ENCODE measurements at places on chromosomes 5 and 9.

GRCh38 chr5:5342784-5343183 is 79.7 kb upstream of the ICE1 start:
- DNase-seq: no peak

DNA sequence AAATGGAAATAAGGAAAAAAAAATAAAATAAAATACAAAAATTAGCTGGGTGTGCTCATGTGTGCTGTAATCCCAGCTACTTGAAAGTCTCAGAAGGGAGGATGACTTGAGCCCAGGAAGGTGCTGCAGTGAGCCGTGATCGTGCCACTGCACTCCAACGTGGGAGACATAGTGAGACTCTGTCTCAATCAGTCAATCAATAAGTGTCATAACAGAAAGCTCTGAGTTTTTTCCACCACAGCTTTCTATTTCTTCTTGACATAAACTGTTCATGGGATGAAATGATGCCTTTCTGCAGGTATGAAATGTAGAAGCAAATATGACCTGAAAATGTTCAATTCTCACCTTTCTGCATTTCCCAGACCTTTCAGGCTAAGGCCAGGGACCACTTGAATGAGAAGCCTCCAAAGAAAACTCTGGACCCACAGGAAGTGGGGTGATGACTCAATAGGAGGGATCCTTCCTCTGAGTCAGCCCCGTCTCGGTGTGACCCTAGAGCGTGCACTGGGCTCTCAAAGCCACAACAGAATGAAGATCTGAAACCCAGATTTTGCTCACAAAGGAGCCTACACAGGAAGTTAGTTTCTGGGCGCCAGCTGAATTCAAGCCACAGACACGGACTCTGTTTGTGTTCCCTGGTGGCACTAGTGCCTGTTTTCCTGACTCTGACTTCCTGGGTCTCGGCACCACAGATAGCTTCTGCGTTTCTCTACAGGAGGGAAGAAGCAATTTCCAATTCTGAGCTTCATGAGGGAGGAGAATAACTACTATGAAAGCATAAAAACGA is 62.0 kb downstream of the ANKH start:
- peak; percentile 34 for DNase-seq

- no peak for DNase-seq
Observed at GRCh38 chr5:74386571-74387334, 253.8 kb downstream of the ENC1 start.

DNA sequence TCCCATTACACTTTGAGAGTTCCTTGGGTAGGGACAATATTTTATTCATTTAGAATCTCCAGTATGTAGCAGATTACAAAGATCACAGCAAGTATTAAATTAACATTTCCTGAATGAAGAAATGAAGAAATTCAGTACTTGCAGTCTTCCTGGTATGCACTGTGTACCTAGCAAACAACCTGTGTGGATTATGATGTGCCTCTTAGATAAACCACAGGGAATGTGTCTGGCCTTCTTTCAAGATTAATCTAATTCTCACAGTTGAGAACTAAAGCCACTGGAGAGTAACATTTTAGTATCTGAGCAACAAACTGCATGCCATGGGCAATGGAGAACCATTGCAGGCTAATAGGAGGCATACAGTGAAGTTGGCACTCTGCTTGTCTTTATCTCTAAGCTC is 199.4 kb downstream of the AP3B1 start:
- no peak for DNase-seq

GRCh38 chr5:10432059-10433008 is 9.3 kb upstream of the ROPN1L start:
- no peak for DNase-seq

DNA sequence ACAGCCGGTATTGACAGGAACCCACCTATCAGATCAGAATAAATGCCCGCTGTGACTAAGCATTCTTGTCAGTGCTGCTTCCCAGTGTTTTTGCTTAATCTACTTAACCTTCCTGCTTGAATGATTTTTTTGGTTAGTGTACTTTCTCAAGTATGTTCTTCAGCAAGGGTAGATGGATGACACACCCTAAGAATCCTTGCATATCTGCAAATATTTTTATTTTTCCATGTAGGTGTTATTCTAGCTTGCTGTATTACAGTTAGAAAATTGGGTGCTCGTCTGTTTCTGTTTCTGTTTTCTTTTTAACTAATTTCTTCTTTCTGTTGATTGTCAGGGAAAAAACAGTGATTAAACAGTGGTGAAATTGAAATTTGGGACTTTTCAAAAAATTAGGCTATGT is 64.5 kb downstream of the SEC61B start:
- no peak for DNase-seq

- no peak for DNase-seq
Observed at GRCh38 chr5:6585939-6586646, 46.8 kb downstream of the NSUN2 start.

DNA sequence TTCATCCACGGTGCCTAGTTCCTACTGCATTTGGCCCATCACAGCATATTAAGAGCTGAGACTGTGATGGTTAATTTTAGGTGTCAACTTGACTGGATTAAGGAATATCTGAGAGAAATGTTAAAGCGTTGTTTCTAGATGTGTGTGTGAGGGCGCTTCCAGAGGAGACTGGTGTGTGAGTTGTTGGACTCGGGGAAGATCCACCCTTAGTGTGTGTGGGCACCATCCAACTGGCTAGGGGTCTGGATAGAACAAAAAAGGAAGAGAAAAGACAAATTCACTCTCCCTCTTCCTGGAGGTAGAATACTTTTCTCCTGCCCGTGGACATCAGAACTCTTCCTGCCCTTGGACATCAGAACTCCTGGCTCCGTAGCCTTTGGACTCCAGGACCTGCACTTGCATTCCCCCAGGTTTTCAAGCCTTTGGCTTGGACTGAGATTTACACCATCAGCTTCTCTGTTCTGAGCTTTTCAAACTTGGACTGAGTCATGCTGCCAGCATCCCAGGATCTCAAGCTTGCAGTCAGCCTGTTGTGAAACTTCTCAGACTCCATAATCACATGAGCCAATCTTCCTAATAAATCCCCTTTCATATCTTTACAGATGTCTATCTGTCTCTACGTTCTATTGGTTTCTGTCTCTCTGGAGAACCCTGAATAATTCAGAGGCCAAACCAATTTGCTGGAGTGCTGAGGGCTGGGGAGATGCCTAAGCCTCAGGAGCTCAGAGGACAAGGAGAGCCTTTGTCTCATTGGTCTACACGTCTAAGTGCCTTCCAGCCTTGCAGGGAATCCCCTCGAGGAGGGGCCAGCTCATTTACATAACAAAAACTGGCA is 164.5 kb downstream of the DCP2 start:
- no peak for DNase-seq

DNA sequence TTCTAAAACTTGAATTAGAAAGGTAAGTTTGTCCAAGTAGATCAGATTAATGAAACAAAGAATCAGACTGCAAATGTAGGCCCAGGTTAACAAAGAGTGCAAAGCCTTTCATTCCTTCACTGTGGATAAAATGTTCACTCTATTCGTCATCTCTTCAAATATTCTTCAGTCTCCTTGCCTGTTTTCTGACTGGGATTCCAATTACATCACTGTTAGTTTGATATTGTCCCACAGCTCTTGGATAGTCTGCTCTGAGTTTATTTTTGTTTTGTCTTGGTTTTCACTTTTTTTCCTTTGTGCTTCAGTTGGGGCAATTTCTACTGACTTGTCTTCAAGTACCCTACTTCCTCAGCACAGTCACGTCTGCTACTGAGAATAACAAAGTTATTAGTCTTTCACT is 38.5 kb upstream of the GZMA start:
- no peak for DNase-seq

- DNase-seq: no peak
Observed at GRCh38 chr9:70578720-70579119, 164.3 kb upstream of the KLF9 start.

DNA sequence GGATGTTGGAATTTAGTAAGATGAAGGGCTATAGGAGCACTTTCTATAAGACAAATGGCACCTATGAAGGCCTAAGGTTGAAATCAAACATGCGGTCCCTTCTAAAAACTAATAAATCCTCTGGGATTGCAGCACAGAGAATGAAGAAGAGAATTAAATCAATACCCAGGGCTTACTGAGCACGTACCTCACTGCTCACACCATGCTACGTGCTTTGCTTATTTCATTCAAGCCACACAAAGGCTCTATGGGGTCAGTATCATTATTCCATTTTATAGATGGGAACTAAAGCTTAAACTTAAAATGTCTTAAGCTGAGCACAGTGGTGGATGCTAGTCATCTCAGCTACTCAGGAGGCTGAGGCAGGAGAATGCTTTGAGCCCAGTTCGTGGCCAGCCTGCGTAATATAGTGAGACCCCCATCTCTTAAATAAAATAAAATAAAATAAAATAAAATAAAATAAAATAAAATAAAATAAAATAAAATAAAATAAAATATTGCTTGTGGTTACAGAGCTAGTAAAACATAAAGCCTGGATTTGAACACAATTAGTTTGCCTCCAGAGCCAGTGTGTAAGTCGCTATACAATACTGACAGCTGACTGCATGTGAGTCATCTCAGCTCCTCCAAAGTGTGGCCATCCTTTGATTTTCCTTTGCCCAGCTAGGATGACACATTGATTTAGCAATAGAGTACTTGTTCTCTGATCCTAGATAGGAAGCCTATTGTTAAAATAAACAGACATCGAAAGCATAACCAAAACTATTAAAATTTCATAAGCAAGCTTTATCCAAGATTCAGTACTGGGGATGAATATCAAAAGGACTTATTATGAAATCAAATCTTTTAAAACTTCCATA is 20.9 kb upstream of the DPYSL3 start:
- DNase-seq: no peak

- no peak for DNase-seq
Observed at GRCh38 chr5:142958944-142959682, 188.9 kb downstream of the ARHGAP26 start.

DNA sequence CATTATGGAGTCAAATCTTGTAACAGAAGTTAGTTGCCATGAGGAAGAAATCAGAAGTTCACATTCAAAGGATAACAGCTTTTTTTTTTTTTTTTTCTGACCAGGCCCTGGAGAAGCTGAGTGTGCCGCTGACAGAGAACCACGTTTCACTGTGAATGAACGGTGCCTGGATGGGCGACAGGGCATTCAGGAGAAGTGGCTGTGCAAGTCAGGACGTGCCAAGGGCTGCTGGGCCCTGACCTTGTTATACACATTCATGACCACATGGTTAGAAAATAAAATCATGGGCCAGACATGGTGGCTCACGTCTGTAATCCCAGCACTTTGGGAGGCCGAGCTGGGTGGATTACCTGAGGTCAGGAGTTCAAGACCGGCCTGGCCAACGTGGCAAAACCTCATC is 91.6 kb downstream of the ANKH start:
- no peak for DNase-seq

DNA sequence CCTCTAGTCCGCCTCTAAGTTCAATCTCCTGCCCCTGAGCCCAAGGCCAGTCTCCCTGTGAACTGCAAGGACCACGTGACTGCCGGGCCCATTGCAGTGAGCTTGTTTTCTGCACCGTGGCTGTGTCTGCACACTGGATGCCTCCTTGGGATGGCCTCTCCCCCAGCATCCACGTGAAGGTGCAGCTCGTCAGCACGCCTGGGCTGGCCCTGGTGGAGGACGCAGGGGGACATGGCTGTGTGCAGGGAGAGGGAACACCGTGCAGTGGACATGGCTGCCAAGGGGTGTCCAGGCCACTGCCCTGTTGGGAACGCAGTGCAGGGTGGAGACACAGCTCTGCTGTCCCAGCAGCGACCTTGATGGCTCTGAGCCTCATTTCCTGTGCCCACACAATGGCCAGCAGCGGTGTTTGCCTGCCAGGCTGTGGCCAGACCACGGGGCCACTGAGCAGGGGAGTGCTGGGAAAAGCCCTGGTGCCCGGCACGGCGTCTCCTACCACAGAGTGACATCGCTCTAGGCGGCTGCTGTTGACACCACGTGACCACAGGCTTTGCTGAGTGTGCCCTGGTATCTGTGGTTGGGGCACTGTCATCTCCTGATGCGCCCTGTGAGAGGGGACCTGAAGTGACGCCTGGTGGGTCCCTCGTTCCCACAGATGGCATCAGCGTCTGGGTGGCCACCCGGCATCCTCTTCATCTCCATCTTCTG is 26.9 kb upstream of the EXOC3 start:
- DNase-seq: no peak

- DNase-seq: no peak
Observed at GRCh38 chr9:36938617-36939016, 95.5 kb downstream of the PAX5 start.

DNA sequence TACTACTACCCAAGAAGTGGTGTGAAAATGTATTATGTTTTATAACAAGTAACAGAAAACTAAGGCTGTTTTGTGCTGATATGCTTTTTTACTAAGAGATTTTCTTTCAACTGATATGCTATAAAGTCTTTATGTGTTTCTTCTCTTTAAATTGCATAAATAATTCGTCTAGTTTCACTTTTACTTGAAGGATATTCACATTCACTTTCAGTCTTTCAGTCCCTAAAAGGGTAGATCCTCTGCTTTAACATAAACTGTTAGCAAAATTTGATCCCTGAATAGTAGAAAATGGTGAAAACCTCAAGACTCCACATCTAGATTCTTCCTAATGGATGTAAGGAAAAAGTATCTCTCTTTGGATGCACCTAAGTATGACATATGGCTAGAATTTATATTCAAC is 69.0 kb upstream of the FST start:
- no peak for DNase-seq

DNA sequence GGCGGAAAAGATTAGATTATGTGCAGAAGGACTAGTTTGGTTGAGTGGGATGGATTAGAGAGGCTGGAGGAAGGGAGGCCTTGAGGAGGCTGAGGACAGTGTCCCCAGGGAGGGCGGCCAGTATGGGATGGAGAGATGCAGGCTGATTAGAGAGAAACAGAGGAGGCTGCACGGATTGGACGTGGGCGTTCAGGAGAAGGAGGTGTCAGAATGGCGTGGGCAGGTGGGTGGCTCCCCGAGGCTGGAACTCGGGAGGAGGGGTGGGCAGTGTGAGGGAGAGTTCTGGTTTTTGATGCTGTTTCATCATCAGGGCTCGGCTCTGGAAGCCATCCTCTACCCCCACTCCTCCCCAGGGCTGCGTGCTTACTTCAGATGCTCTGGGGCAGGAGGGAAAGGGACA is 13.0 kb downstream of the CDHR2 start:
- DNase-seq: no peak

DNA sequence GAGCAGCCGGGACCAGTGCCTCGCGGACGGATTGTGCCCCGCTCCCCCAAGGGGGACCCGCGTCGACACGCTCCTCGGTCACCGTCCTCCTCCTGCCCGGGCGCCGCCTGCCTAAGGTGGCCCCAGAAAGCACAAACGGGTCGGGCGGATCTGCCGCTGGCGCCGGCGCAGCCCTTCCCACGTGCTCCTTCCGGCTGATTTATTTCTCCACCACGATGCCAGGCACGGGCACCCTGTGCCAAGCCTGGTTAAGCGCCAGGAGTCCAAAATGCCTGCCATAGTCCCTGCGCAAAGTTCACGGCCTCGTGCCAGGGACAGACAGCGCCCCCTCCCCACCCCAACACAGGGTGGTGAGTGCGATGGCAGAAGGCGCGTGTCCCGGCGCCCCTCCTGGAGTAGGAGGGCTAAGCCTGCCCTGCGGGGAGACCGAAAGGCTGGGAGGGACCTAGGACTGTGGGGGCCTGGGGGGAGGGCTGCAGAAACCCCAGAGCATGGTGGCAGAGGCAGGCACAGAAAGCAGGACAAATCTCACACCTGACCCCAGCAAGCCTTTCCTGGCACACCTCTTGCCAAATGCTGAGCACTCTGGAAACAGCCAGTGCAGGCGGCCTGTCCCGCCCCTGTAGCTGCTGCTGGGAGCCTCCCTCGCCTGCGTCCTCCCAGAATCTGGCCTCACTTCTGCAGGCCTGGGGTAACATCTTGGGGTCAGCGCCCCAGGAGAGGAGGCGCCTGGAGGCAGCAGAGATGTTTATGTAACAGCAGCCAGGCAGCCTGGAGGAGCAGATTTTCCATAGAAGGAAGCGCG is 1.1 kb upstream of the NOTCH1 start:
- no peak for DNase-seq

GRCh38 chr9:6234014-6234413 is 18.4 kb downstream of the IL33 start:
- no peak for DNase-seq

All from stimulated activated CD4-positive, alpha-beta T cell treated with anti-CD3 and anti-CD28 coated beads, Interleukin-1b, Interleukin-23, amount 100 ng/mL, for 1 hour (primary cell).